ENCODE measurements at places on chromosomes 2 and 18. TPM values are rescaled to one million over a fixed set of nuclear protein-coding genes. Genes with fewer than 3 reads are reported as not detected.

Gene PID1
- not detected for total RNA-seq

Gene ANKRD36B
- total RNA-seq: 22.7 TPM

Gene RNF25
- total RNA-seq: 29.2 TPM

Gene ESPNL
- total RNA-seq: 0.21 TPM

Gene PDE1A
- total RNA-seq: not detected

DNA sequence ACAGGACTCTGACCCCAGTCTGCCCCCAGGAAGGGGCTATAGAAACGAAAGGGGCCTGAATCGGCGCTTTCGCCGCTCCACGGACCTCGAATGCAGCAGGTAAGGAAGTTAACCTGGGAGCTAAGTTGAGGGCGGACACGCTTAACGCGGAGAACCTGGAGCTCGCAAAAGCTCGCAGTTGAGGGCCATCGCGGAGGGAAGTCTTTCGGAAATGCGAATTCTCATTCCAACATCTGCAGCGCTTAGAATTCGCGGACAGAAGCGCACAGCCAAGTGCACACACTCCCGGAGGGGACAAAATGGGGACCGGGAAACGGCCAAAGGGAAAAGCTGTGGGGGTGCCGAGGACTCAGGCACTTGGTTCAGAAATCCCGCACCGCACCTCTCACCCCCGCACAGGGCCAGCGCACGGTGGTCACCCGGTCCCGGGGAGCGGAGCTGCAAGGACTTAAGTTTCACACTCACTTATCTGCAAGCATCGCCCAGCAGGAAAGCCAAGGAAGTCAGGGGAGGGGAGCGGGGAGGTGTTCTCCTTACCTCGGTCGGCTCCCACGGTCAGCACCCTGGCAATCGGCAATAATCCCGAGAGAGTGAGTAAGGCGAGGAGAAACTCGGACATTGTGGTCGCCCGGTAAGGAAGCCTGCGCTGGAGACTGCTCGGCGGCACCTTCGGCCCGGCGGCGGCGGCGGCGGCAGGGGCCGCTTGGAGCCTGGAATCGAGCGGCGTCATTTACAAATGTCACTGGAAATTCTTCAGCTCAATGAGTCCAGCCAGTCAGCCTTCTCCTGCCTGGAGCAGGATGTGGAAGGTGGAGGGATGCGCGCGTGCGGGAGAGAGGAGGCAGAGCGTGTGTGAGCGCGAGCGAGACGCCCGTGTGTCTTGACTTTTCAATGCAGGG is 456 bp downstream of the LRP1B start:
- H3K27me3 ChIP-seq: peaks cover 29% of the 10 kb centered on the region
- DNase-seq: peak; percentile 6
- H3K36me3 ChIP-seq: no peaks in the 10 kb centered on the region
- H3K27ac ChIP-seq: no peak overlapping the region
- H3K4me1 ChIP-seq: peaks cover 7% of the 10 kb centered on the region
- peak overlapping the region; percentile 2 for H3K4me3 ChIP-seq

DNA sequence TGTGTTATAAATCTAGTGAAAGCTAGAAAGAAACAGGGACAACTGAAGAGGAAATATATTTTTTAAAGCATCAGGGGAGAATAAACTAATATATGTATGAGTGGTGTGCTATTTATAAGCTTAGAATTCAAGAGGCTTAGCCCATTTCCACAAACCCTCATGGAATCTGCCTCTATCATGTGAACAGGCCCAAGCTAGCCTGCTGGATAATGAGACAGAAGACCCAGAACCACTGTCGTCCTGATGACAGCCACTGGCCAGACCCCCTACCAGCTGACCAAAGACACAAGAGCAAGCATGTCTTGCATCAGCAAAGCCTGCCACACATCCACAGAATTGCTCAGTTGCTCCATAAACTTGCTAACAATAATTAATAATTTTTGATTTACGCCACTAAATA is 382.3 kb upstream of the NXPH2 start:
- no peak for DNase-seq
- H3K4me1 ChIP-seq: no peaks in the 10 kb centered on the region
- no peak overlapping the region for H3K4me3 ChIP-seq
- no peaks in the 10 kb centered on the region for H3K27me3 ChIP-seq

DNA sequence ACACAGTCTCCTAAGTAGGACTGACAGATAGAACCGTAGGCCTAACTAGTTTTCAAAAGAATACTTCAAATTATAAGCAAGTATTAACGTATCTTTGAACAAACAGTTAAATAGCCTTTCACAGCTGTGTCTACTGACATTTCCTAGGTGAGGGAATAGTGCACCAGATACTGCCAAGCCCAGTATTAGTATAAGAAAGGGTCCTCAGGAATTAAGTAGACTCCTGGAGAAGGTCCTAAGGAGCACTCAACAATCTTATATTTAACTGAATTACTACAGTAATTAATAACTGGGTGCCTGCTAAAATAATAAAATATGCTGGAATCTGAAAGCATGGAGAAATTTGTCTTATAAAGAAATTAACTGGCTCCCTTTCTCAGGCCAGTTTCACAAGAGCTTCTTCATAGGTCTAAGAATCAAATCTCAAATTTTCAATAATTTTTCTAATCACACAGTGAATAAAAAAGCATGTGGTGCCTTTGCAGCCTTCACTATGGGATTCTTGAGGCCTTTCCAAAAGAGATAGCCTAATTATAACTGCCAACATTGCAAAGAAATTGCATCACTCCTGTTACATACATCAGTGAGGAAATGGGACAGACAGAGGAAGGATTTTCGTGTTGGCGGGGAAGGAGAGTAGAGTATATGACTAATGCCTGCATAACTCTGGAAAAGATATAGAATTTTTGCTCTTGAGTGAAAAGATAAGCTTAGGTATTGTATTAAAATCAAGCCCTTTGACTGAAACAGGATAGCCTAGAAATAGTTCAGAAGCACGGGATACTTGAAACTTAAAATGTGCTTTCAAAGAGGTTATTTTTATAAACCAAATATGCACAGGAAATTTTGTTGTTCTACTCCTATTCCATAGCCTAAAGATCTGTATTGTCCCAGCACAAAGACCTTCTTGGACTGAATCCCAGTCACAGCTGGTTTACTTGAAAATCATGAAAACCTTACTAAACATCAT is 228.6 kb upstream of the STK17B start:
- no peaks in the 10 kb centered on the region for H3K4me1 ChIP-seq
- no peak overlapping the region for H3K27ac ChIP-seq

DNA sequence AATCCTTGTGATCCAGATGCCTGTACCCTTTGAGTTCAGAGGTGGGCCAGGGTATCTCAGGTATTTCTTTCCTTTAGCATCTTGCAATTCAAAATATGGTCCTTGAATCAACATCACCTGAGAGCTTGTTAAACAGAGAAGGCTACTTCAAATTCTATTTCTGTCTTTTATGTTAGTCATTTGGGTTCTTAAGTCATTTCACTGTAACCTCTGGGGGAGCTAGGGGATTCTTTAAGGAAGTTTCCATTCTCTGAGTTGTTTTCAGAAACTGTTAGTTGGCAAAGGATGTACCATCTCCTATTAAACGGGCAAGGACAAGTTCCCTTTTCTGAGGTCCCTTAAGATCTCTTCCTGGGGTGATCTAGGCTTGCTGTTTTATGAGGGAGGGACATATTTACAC is 16.6 kb downstream of the CFLAR start:
- H3K27ac ChIP-seq: peak overlapping the region; percentile 95
- H3K36me3 ChIP-seq: peaks cover 77% of the 10 kb centered on the region
- peak overlapping the region; percentile 81 for H3K4me3 ChIP-seq
- DNase-seq: no peak
- peaks cover 63% of the 10 kb centered on the region for H3K4me1 ChIP-seq
- no peaks in the 10 kb centered on the region for H3K27me3 ChIP-seq

DNA sequence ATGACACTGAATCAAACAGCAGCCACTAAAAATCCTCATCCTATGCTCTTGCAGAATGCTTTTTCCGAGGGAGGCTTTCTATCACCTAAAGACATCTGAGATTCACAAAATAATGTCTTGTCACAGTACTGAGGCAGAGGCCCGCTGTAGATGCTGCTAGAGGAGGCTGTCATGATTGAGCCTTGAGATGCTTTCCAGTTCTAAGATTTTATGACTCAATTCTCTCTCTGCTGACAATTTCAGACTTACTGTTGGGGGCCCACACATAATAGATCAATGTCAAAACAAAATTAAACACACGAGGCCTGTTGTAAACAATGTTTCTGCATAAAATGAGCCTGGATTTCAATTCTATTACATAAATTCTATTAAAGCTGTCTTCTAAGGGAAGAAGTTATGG is 132.7 kb upstream of the ARL4C start:
- no peak overlapping the region for H3K27ac ChIP-seq
- H3K36me3 ChIP-seq: no peaks in the 10 kb centered on the region
- DNase-seq: no peak
- H3K27me3 ChIP-seq: peaks cover 12% of the 10 kb centered on the region
- no peak overlapping the region for H3K4me3 ChIP-seq

DNA sequence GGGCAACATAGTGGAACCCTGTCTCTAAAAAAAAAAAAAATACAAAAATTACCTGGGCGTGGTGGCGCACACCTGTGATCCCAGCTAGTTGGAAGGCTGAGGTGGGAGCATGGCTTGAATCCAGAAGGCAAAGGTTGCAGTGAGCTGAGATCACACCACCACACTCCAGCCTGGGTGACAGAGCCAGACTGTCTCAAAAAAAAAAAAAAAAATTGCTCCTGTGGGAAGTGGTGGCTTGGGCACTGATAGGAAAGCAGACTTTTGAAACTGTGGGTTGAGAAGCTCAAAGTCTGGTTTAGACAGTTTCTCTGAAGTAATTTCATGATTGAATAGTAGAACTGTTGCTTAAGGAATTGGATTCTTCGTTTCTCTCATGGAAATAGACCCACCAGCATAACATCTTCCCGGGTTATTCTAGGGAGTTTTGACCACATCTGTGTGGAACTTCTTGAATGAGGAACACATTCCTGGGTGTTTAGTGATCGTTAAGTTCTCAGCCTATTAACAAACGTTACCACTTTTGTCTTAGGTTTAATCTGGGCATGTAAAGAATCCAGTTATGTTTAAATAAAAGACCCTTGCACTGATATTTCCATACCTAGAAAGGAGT is 33.5 kb downstream of the GRHL1 start:
- no peaks in the 10 kb centered on the region for H3K36me3 ChIP-seq
- DNase-seq: no peak
- peaks cover 13% of the 10 kb centered on the region for H3K4me1 ChIP-seq
- no peak overlapping the region for H3K27ac ChIP-seq
- peaks cover 7% of the 10 kb centered on the region for H3K27me3 ChIP-seq

DNA sequence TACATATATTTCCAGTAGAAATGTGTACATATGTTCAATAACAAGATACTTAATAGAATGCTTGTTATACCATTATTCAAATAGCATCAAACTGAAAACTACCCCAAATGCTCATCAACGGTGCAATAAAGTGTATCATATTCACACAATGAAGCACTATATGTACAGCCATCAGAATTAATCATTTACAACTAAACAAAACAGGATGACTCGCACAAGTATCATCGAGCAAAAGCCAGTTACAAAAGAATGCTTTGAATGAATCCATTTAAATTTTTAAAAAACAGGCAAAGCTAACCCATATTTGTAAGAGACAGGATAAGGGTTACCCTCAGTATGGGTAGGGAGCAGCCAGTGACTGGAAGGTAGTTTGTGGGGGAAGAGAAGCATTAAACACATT is 132.8 kb upstream of the PDE1A start:
- DNase-seq: no peak
- H3K36me3 ChIP-seq: no peaks in the 10 kb centered on the region
- H3K4me3 ChIP-seq: no peak overlapping the region
- H3K4me1 ChIP-seq: no peaks in the 10 kb centered on the region

GRCh38 chr2:229740279-229740678 is 25.9 kb upstream of the DNER start:
- DNase-seq: no peak
- no peaks in the 10 kb centered on the region for H3K36me3 ChIP-seq
- no peak overlapping the region for H3K27ac ChIP-seq
- no peak overlapping the region for H3K4me3 ChIP-seq
- H3K27me3 ChIP-seq: no peaks in the 10 kb centered on the region

DNA sequence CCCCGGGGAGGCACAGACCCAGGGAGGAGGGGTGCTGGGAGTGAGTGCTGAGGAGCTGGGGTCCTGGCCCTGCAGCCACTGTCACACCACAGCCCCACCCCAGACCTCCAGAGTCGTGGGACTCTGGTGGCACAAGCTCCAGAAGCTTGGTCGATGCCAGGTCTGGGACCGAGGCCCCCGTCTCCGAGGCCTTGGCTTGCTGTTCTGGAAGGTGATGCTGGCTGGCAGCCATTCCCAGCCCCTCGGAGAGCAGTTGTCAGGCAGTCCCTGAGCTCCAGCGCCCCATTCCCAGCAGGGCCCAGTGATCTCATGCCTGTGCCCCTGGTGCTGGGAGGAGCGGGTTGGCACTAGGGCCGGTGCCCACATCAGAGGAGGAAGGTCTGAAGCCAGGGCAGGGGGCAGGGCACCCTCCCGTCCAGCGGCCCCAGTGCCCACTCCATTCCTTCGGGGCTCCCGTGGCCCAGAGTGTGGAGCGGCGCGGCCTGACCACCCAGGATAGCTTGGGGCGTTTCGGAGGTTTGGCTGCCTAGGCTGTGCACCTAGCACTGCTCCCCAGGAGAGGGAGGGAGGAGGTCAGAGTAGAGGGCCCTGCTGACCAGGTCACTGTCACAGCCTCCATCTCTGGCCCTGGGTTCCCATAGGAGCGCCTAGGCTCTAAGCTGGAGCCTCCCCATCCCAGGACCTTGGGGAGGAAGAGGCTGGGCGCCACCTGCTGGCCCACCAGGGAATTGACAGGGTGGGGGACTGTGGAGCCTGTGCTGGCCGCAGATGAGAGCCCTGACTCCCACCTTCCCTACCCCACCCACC is 16.8 kb upstream of the ALPI start:
- no peak overlapping the region for H3K4me3 ChIP-seq
- H3K36me3 ChIP-seq: no peaks in the 10 kb centered on the region
- peaks cover 3% of the 10 kb centered on the region for H3K4me1 ChIP-seq
- H3K27me3 ChIP-seq: peaks cover 2% of the 10 kb centered on the region
- no peak overlapping the region for H3K27ac ChIP-seq

DNA sequence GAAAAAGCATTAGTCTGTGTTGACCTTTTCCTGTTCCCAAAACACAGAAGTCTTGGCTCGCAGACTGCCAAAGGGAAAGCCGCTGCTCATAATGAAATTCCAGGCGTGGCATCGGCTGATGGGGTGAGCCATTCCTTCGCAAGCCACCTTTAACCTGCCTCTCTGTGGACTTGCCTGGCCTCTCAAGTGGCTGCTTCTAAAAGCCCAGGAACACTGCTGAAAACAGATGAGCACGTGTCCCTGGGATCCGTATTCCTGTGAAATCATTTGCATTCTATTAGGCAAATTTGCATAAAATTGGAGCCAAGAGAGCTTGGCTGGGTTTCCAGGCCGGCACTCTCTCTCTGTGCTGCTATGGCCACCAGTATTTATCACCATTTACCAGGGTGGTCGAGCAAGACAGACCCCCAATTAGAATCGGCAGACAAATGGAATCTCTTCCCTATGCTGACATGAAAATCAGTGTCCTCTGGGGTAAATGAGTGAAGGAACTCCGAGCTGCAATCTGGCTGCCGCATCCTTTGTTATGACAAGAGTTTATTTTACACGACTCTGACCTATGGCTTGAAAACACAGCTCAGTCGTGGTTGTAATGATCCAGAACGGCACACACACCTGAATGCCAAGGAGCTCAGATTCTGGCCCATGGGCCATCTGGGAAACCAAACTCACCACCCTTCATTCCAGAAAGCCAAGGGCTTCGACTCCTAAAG is 21.7 kb downstream of the BCL2 start:
- H3K4me1 ChIP-seq: peaks cover 68% of the 10 kb centered on the region
- H3K4me3 ChIP-seq: no peak overlapping the region
- peaks cover 78% of the 10 kb centered on the region for H3K36me3 ChIP-seq
- no peaks in the 10 kb centered on the region for H3K27me3 ChIP-seq
- no peak for DNase-seq

- H3K4me3 ChIP-seq: no peak overlapping the region
- H3K4me1 ChIP-seq: no peaks in the 10 kb centered on the region
- H3K27me3 ChIP-seq: no peaks in the 10 kb centered on the region
- DNase-seq: peak; percentile 64
These were observed 138.9 kb upstream of the NABP1 start for GRCh38 chr2:191539068-191539467.
